ENCODE measurements at places on chromosomes 2 and 18.

DNA sequence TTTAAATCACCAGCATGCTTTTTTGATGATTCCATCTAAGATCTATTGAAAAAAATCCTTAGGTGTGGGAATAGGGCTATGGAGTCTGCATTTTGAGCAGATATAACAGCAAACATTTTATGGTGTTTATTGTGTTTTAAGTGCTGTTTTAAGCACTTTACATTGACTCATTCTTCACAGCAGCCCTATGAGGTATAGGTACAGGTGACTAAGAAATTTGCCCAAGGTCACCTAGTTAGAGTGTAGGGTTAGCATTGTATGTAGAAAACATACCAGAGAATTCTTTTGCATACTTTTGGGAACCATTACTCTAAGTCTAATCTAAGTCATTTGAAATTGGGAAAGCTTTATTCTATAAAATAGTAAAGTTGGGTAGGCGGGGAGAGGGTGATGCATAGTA, 31.3 kb downstream of the PPM1B start:
- DNase-seq = no peak

DNA sequence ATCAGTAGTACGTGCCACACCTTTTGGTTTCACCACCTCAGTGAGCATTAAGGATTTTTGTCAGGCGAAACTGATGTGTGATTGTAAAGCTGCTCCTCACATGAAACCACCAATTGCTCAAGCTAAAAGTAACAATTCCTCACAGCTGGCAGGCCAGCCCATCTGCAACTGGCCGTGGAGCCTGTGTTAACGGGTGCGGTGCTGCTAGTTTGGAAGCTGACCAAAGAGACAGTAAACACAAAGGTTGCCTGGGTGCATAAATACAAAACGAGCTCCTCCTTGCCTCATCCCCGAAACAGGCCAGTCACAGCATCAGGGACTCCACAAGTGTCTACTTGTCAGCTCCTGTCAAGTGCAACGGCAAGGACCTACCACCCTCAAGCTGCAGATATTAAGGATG, 32.0 kb downstream of the LGALSL start:
- DNase-seq = no peak

- no peak for DNase-seq
These were observed 119.5 kb upstream of the PARD3B start for GRCh38 chr2:204425821-204426220.

GRCh38 chr2:226609366-226609765, 190.3 kb downstream of the IRS1 start:
- no peak for DNase-seq

- no peak for DNase-seq
These were observed 106.8 kb downstream of the PARD3B start for GRCh38 chr2:204652063-204652462.

DNA sequence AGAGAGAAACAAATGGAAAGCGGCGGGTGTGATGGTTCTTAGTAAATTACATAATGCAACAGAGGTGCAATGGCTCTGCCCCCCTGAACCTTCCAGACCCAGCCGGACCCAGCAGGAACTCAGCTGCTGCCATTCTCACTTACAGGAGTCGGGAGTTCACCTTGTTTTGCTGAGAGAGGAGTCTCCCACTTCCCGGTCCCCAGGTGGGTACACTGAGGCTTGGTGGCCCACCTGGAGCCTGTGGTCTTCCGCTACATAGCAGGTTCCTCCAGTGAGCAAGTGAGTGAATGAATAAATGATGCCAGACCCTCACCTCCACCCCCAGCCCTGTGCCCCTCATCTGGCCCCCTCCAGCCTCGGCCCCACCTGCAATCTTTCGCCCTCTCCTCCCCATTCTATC, 11.2 kb downstream of the BIN1 start:
- DNase-seq = no peak

- no peak for DNase-seq
These were observed 91.6 kb downstream of the TTC32 start for GRCh38 chr2:19810148-19810547.

GRCh38 chr18:59768409-59768808, 71.2 kb upstream of the CCBE1 start:
- no peak for DNase-seq

- no peak for DNase-seq
These were observed 94.7 kb downstream of the BIN1 start for GRCh38 chr2:127012215-127012614.

DNA sequence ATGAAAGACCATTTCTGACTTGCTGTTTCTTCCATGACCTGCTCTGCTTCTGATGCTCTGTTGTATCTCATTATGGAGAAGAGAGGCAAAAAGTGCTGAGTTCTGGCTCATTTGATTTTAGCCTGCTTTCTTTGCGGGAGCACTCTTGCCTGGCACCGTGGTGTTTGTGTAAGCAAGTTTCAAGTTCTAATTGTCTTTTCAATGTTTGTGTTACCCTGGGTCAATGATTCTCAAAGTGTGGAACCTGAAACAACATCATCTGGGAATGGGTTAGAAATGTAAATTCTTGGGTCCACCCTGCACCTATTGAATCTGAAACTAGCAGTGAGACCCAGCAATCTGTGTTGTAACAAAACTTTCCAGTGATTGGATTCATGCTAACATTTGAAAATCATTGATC, 85.5 kb upstream of the STON1 start:
- DNase-seq = no peak

- no peak for DNase-seq
These were observed 49.9 kb upstream of the TXNDC2 start for GRCh38 chr18:9835825-9836224.

DNA sequence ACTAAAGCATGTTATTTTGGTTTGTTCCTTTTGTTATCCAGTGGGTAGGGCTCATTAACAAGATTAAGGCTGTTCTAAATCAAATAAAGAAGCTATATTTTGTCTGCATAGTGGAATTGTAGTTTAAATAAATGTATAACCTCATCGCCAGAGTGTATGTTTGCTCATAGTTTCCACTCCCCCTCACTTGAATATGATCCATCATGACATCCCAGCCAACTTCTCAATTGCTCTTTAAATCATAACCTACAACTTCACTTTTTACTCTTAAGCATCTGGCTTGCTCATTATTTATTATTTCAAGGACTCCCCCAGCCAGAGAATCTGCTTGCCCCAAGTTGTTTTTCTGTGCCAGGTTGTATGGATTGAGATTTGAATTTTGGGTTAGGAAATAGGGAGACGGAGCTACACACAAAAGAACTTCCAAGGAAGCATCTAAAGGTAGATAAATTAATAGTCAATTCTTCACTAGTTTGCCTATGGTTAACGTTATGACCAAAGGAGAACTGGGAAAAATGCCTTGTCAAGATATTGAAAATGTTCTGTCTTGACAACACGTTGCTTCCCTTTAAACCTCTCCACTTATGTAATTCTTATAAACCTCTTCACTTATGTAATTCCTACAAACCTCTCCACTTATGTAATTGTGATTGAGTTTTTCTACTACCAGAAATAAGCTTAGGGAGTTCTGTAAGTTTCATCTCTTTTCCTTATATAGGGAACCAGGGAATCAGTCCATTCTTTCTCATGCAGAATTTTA, 55.4 kb upstream of the UPP2 start:
- DNase-seq = no peak

Measured in activated T-helper 1 cell treated with anti-CD3 and anti-CD28 coated beads, Interleukin-2, amount 50 U/mL, for 16 hours (primary cell).